ENCODE measurements at places on chromosomes 6 and 20.

DNA sequence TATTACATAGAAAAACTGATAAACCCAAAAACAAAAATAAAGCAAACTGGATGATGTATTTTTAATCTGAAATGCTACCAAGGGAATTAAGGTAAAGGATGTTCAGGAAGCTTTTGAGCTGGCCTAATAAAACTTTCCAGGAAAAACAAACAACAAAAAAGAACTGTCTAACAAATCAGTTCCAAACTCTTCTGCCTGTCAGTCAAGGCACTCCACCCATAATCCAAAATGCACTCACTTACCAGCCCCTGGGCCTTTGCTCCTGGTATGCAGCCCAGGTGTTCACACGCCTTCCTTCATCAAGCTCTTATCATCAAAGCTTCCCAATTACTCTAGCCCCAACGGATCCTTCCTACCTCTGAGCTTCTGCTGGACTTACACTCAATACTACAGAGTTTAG is 3.7 kb downstream of the EXOC2 start:
- no peak for DNase-seq

DNA sequence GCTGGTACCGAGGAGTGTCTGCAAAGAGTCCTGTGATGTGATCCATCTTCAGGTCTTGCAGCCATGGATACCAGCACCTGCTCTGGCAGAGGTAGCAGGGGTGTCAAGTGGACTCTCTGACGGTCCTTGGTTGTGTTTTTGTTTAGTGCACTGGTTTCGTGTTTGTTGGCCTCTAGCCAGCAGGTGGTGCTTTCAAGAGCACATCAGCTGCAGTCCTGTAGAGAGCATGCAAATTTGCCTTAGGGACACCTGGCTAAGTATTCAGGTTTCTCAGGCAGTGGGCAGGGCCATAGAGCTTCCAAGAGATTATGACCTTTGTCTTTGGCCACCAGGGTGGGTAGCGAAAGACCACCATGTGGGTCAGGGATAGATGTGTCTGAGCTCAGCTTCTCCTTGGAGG is 14.5 kb upstream of the RGS17 start:
- no peak for DNase-seq

GRCh38 chr20:22928679-22929078 is 106.4 kb upstream of the SSTR4 start:
- no peak for DNase-seq

- DNase-seq: no peak
Measured at GRCh38 chr6:33861722-33862121, 57.9 kb upstream of the MLN start.

GRCh38 chr20:38893056-38893564 is 33.1 kb upstream of the FAM83D start:
- DNase-seq: no peak

- no peak for DNase-seq
Measured at GRCh38 chr20:57586370-57586793, 25.5 kb downstream of the PCK1 start.

DNA sequence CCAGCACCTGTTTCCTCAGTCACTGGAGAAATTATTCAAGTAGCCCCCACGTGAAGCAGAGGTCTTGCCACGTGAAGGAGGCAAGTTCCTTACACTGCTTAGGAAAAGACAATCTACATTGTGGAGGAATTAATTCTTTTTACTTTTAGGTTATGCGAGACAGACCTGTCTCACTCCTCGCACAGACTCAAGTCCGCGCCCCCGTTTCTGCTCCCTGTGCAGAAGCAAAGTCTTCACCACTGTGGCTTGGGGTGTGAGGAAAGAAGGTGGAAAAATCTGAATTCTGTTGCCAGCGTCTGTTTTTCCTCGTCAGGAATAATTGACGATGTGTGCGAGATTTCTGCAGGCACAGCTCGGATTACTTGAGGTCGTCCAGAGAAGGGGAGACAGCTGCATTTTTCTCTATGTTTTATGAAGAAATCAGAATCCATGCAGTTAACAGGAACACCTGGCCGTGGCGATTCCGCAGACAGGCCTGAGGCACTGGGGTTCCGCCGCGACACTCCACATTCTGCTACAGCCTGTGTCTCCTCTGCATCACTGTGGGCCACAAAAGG is 185.1 kb downstream of the SMOC2 start:
- DNase-seq: no peak

DNA sequence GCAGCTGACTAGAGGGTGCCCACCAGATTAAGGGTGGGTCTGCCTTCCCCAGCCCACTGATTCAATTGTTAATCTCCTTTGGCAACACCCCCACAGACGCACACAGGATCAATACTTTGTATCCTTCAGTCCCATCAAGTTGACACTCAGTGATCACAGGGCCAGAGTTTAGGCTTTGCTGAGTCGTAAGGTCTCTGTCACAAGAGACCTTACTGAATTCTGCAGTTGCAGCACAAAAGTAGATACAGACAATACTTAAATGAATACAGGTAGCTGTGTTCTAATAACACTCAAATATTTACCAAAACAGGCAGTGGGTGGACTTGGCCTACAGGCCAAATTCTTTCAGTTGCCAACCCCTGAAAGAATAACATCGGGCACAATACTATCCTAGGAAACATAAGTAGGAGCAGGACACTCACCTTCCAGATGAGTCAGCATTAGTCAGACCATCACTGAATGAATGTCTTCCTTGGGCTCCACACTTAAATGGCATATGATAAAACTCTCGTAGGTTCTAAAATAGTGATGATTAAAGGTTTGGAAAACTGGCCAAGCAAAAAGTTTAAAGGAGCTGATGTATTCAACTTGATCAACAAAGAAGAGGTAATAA is 190.0 kb downstream of the UBE3D start:
- DNase-seq: no peak

DNA sequence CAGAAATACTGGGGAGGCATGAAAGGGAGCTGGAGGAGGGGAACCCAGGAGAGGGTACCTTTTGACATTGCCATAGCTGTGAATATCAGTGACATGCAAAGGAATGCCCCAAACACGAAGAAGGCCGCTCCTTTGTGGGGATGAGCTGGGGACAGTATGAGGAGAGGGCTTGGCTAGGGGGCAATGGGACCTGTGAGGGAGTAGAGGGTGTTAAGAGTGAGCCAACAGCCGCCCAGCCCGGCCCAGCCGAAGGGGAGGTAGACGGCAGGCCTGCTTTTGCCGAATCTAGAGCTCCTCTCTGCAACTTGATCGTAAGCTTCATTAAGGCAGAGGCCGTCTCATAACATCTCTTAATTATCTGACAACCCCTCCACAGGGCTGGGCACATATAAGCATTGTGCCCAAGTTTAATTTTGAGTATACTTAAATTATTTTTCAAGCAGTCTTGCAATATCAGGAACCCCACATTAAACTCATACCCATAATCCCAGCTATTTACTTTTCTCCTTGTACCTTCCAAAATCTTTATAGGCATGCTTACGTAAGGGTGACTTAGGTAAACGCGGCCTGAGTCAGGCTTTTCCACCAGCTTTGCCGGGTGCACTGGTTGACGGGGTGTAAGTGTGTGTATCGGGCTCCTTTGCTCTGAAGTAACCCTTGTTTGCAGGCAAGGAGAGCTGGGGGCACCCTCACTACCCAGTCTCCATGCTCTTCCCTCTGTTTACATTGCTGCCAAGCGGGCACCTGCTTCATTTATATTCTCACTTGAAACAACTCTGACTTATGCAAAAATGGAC is 24.9 kb upstream of the VEGFA start:
- no peak for DNase-seq

GRCh38 chr6:19734519-19734918 is 102.7 kb upstream of the ID4 start:
- DNase-seq: no peak

Data from AG04449 (cell line).